ENCODE measurements at places on chromosomes 2 and 18. TPM values are rescaled to one million over a fixed set of nuclear protein-coding genes. Genes with fewer than 3 reads are reported as not detected.

The IL1A gene
- not detected for total RNA-seq

The L3MBTL4 gene
- total RNA-seq, result 7.5 TPM

The BMP10 gene
- total RNA-seq, result not detected

The GPR39 gene
- total RNA-seq, result 1.3 TPM

The TUBA3E gene
- not detected for total RNA-seq

The ASPRV1 gene
- total RNA-seq, result 1.1 TPM

The FAM237A gene
- total RNA-seq, result not detected

The RNU2-63P gene
- 7.5 TPM for total RNA-seq

The GNAL gene
- total RNA-seq, result 7.4 TPM

The FHOD3 gene
- total RNA-seq, result 5.4 TPM

The CENPO gene
- 3.7 TPM for total RNA-seq

The CDK5R2 gene
- total RNA-seq, result not detected

The ST3GAL5 gene
- 33.1 TPM for total RNA-seq

The TDRD15 gene
- total RNA-seq, result 0.06 TPM

The CCDC178 gene
- 3.7 TPM for total RNA-seq

The WNT6 gene
- total RNA-seq, result 0.90 TPM

DNA sequence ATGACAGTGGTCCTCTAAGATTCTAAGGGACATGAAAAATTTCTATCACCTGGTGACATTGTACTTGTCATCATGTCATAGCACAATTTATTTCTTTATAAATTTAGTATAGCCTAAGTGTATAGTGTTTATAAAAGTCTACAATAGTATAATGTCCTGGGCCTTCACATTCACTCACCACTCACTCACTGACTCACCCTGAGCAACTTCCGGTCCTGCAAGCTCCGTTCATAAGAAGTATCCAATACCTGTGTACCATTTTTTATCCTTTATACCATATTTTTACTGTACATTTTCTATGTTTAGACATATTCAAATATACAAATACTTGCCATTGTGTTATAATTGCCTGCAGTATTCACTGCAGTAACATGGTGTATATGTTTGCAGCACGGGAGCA, 72.8 kb upstream of the DSEL start:
- no peak for DNase-seq

DNA sequence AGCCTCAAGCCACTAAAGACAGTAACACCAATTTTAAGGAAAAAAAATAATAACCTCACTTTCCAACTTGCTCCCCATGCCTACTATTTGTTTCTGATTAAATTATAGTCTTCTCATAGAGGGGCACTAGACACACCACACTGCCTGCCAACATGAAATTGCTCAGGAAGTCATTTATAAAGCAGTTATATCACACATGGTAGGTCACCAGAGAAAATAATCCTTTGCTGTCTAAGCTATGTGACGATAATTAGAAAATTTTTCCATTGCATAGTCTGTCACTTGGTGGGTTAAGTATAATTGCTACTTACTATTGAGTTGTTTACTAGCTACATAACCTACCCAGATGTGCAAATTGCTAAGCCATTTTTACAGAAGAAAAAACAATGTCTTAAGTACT, 85.2 kb downstream of the INO80D start:
- DNase-seq, result no peak

GRCh38 chr18:58135183-58135641, 91.2 kb downstream of the NEDD4L start:
- no peak for DNase-seq

GRCh38 chr18:42640160-42640559, 475.3 kb downstream of the RIT2 start:
- DNase-seq, result no peak

- DNase-seq, result no peak
Measured at GRCh38 chr2:545711-546650, 131.2 kb downstream of the TMEM18 start.

DNA sequence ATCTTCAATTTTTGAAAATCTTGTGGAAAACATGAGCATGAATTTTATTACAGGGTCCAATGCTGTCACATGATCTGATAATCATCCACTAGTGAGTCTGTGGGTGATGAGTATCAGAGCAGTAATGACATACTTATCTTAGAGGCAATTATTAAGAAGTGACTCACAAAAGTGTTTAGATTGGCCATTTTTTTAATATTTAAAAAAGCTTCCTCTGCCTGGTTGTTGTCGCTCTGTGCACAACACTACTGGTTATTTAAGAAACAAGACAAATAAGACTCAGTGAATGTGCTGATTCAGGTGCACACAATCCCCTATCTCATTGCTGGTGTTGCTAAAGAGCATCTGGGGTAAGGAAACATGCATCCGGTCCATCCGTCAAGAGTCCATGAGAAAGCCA, 665.8 kb upstream of the ZEB2 start:
- DNase-seq, result no peak

- DNase-seq, result no peak
Measured at GRCh38 chr2:80852079-80852807, 547.7 kb upstream of the LRRTM1 start.

- DNase-seq, result no peak
Measured at GRCh38 chr2:200223205-200223784, 83.2 kb upstream of the SPATS2L start.

GRCh38 chr2:232353660-232354059, 24.9 kb upstream of the ALPP start:
- no peak for DNase-seq

DNA sequence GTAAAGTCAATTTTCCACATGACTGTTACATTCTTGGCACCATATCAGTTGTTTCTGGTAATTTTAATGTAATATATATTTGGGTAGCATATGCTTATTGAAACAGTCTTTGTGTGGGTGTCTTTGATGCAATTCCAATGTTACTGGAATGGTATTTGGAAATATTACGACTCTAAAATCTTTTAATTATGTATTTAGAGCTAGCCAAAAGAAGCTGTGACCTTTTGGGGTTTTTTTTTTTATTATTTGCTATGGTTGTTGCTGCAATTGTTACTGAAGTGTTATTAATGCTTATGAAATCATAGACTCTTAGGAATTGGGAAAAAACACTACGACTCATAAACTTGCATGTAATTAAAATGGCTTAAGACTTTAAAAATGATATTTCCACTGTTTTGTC, 95.9 kb downstream of the AOX1 start:
- no peak for DNase-seq

- no peak for DNase-seq
Measured at GRCh38 chr18:58758046-58758445, 86.8 kb downstream of the MALT1 start.

- no peak for DNase-seq
Measured at GRCh38 chr18:62569081-62569655, 46.3 kb downstream of the ZCCHC2 start.

DNA sequence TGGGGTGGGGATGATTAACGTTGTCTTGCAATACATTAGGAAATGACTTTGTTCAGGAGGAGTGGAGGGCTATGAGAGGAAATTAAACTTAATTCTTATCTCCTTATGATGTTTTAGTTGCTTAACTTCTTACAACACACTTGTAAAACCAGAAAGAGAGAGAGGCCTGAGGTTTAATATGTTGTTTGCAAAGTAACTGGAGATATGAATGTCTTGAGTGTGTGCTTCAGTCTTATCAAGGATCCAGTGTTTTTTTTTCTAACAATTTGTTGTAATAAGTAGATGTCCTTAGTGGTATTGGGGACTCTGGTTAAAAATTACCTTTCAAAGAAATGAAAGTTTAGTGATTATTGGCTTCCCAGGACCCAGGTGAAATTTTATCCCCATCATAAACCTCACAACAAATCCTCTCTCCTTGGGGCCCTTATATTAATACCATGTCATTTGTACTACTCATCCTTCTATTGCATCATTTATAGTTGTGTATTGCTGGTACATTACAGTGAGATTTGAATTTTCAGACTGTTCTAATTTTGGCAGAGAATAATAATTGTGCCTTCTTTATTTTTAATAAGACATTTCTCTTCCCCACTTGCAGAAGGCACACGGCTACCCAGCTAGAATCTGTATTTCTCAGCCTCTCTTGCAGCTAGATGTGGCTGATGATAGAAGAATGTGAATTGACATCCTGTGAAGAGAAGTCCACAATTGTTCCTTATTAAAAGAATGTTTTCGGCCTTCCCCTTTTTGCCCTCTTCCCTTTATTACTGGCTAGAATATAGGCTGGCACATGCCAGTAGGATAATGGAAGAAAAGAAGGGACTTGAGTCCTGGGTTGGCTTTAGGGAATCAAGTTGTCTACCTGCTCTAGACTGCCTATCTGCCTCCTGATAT, 91.9 kb upstream of the CXCR4 start:
- DNase-seq, result no peak

- DNase-seq, result no peak
Measured at GRCh38 chr2:200534572-200534971, 8.6 kb downstream of the SGO2 start.

GRCh38 chr2:141820893-141821292, 309.9 kb downstream of the LRP1B start:
- DNase-seq, result no peak

- DNase-seq, result no peak
Measured at GRCh38 chr2:224608104-224608503, 22.9 kb upstream of the CUL3 start.

- no peak for DNase-seq
Measured at GRCh38 chr2:83595121-83595690, 863.9 kb downstream of the SUCLG1 start.

DNA sequence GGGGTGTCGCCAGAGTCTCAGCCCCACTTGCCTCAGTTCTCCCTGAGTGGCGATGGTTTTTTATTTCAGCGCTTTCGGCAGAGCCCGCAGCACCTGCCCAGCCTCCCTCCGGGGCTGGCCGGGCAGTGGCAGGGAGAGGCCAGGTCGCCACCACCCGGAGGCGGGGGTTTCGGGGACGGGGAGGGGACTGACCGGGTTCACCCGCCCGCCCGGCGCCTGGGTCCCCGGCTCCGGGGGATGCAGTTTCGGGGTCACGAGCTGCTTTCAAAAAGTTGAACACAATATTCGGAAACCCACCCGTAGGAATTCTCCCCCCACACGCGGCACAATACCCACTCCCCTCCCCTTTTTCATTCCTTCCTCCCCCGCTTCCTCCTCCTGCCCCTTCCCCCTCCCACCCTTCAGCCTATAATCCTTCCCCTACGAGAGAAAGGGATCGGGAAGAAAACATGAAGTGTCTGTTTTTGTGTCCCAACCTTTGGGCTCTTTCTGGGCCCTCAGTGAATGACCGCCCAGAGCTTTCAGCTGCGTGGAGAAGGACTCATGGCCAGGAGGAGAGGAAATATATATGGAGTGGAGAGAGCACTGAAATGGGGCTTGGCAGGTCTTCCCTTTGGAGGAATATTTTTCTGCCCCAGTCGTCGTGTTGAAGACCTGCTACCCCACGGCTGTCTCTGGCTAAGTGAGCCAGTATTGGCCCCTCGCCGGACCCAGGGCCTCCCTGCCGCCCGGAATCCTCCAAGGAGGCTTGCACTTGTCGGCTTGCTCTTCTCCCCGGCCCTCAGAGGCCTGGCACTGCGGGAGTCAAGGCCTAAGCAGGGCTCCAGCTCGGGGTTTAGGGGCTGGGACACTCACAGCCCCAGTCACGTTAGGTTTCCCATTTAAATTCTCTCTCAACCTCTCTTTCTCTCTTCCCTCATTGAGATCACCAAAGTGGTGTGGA, 2.1 kb upstream of the SIX3 start:
- DNase-seq, result no peak

- DNase-seq, result no peak
Measured at GRCh38 chr2:99698896-99699295, 209.1 kb upstream of the REV1 start.

GRCh38 chr2:174176898-174177297, 71.4 kb downstream of the OLA1 start:
- DNase-seq, result no peak

- no peak for DNase-seq
Measured at GRCh38 chr2:141317986-141318385, 812.8 kb downstream of the LRP1B start.

GRCh38 chr2:70381235-70381634, 79.4 kb upstream of the FAM136A start:
- no peak for DNase-seq

- no peak for DNase-seq
Measured at GRCh38 chr2:8219631-8220355, 462.1 kb upstream of the ID2 start.

GRCh38 chr2:83058683-83059082, 1400.4 kb downstream of the SUCLG1 start:
- DNase-seq, result no peak

GRCh38 chr2:102289129-102289528, 22.2 kb upstream of the IL1RL1 start:
- DNase-seq, result no peak

DNA sequence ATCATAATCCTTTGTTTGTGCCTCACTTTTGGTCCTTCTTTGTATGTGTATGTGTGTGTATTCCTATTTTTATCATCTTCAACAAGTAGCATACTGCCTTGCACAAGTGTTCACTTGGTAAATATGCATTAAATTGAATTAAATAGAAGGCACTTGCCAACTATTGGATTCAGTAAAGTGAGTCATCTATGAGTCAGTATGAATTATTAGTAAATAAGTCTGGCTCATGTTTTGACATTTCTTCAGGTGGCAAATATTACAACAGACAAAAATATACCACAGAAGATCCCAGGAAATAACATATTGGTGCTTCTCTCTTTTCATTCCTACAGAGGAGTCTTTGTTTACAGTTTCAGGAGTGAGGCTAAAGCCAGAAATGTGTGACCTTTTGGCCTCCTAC, 84.1 kb downstream of the CDK15 start:
- DNase-seq, result no peak

DNA sequence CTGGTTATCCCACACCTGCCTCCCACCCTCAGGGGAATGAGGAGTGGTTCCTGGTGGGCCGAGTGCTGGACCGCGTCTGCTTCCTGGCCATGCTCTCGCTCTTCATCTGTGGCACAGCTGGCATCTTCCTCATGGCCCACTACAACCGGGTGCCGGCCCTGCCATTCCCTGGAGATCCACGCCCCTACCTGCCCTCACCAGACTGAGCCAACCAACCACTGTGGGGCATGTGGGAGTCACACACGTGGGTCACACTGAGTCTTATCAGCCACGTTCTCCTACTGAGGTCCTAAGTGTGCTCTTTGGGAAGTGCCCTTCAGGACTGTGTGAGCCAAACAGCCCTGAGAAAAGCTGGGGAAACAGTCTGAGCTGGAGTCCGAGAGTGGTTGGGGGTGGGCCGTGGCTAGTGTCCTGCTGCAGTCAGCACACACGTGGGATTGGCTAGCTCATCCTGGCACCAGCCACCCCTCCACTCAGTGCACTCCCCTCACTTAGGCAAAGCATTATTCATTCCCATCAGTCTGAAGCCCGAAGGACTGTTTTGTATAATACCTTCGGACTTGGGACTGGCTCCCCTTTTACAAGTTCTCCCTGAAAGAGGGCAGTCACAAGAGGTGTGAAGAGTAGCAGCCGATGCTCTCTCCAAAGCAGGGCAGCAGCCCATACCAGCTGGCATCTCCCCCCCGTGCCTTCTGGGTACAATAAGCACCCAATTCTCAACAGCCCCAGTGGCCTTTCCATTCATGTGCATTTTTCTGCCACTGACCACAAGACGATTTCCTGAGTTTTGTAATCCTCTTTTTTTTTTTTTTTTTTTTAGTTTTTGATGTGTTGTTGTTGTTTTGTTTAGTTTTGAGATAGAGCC, 4.6 kb downstream of the TIGD1 start:
- no peak for DNase-seq

- DNase-seq, result no peak
Measured at GRCh38 chr2:166057370-166058164, 70.3 kb downstream of the SCN1A start.

All from mesenteric fat pad (tissue), 1 donor.